Osteocyte (in vitro differentiated cells): ENCODE measurements at places on chromosomes 3 and 15. TPM values are rescaled to one million over a fixed set of nuclear protein-coding genes. Genes with fewer than 3 reads are reported as not detected.

GATM gene
- total RNA-seq, result not detected in 2 replicates

FSTL1 gene
- 2,574 and 2,723 TPM in 2 replicates for total RNA-seq

RAB5A gene
- total RNA-seq, result 83.0 and 84.8 TPM in 2 replicates

GABRR3 gene
- not detected in 2 replicates for total RNA-seq

LDHAL6B gene
- not detected in 2 replicates for total RNA-seq

SLC12A1 gene
- total RNA-seq, result not detected in 2 replicates

ACAP2 gene
- 51.0 and 55.1 TPM in 2 replicates for total RNA-seq

TICRR gene
- 2.1 and 2.3 TPM in 2 replicates for total RNA-seq

UNC13C gene
- total RNA-seq, result 0.13 TPM in 1 of 2 replicates, not detected in the other

CCR2 gene
- not detected in 2 replicates for total RNA-seq

ANKUB1 gene
- not detected in 2 replicates for total RNA-seq
